ENCODE measurements at places on chromosomes 3 and 15. TPM values are rescaled to one million over a fixed set of nuclear protein-coding genes. Genes with fewer than 3 reads are reported as not detected.

The ZNF80 gene
- total RNA-seq: not detected

The CHRFAM7A gene
- total RNA-seq: 0.22 TPM

The TLR9 gene
- total RNA-seq: 0.32 TPM

The INAFM2 gene
- 56.2 TPM for total RNA-seq

The STOML1 gene
- 26.8 TPM for total RNA-seq

The NLGN1 gene
- total RNA-seq: 7.8 TPM

The NOX5 gene
- total RNA-seq: not detected

The ADCY5 gene
- 225 TPM for total RNA-seq

The ACSBG1 gene
- 0.38 TPM for total RNA-seq

The ERICH6 gene
- not detected for total RNA-seq

The SLC9C1 gene
- total RNA-seq: 1.7 TPM

The TNIK gene
- total RNA-seq: 22.5 TPM

The SGO1 gene
- total RNA-seq: 0.59 TPM

The COL8A1 gene
- total RNA-seq: 9.4 TPM

The GFM1 gene
- total RNA-seq: 60.1 TPM

The PAK6 gene
- total RNA-seq: 9.7 TPM

The P2RY13 gene
- 1.0 TPM for total RNA-seq

The BFSP2 gene
- not detected for total RNA-seq

The SYNPR gene
- total RNA-seq: not detected

The C3orf22 gene
- not detected for total RNA-seq

The SEMA3F gene
- total RNA-seq: 10.8 TPM

The DPPA4 gene
- not detected for total RNA-seq

Measured in Right ventricle myocardium superior (tissue), 1 donor.